ENCODE measurements at places on chromosomes 5 and 9.

DNA sequence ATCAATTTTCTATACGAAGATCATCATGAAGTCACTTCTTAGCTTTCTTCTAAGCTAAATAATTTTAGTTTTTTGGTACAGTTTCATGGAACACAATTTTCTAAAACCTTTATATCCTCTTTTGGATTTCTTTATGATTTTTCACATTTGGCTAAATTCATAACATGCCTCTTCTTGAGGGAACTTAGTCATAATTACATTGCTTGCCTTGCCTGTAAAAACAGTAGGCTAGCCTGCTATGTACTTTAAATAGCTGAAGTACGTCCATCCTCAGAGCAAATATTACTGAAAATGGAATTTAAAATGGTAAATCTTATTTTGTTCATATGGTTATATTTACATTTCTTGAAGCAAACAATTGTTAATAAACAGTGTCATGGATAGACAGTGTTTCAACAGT is 225.0 kb downstream of the VPS13A start:
- DNase-seq: no peak

- no peak for DNase-seq
Measured at GRCh38 chr5:36593867-36594266, 12.5 kb upstream of the SLC1A3 start.

DNA sequence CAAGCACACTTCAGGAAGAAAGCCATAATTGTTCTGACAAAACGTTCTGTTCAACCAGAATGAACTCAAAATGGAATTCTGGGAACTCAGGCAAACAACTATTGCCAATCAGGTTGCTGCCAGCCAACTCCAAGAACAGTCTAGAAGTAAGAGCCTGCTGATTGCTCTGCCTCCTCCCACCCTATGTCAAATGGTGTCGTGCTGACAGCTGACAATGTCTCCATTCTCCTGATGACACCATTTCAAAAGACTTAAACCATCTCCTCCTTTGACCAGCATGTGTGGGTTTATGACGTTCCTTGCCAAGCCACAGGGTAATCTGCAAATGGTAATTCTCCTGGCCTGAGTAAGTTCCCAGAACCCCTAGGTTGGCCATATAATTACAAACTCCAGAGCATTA is 21.9 kb upstream of the PLIN2 start:
- DNase-seq: no peak

GRCh38 chr9:104304925-104305324 is 199.1 kb upstream of the OR13F1 start:
- no peak for DNase-seq

GRCh38 chr9:16996901-16997491 is 126.5 kb upstream of the BNC2 start:
- no peak for DNase-seq

GRCh38 chr5:75640395-75640794 is 29.1 kb downstream of the ANKDD1B start:
- no peak for DNase-seq

GRCh38 chr9:124457887-124458431 is 7.7 kb downstream of the ADGRD2 start:
- DNase-seq: no peak

GRCh38 chr5:153458268-153458667 is 32.2 kb upstream of the GRIA1 start:
- DNase-seq: no peak

Data from activated T-cell treated with anti-CD3 and anti-CD28 coated beads for 4 hours (primary cell).